Activated naive CD4-positive, alpha-beta T cell treated with anti-CD3 and anti-CD28 coated beads, Interleukin-2, amount 50 U/mL, for 72 hours (primary cell): ENCODE measurements at places on chromosomes 7 and 10. TPM values are rescaled to one million over a fixed set of nuclear protein-coding genes. Genes with fewer than 3 reads are reported as not detected.

The C10orf105 gene
- total RNA-seq: 0.45 TPM

The ITGB1 gene
- 74.7 TPM for total RNA-seq

The COL28A1 gene
- total RNA-seq: not detected

The EPHA1 gene
- total RNA-seq: 1.8 TPM

The SPDYE5 gene
- total RNA-seq: not detected

The COBL gene
- not detected for total RNA-seq

The EPC1 gene
- total RNA-seq: 28.3 TPM

The MSS51 gene
- total RNA-seq: 3.7 TPM

The MRPS17 gene
- 25.1 TPM for total RNA-seq

The KIAA1549 gene
- total RNA-seq: 1.1 TPM

The ITGB8 gene
- 0.02 TPM for total RNA-seq

The DPYSL4 gene
- total RNA-seq: 65.2 TPM

The CFAP58 gene
- 1.3 TPM for total RNA-seq

The CADPS2 gene
- total RNA-seq: not detected

The ANXA8L1 gene
- total RNA-seq: not detected

The TMEM229A gene
- not detected for total RNA-seq

The CYP2C18 gene
- 0.68 TPM for total RNA-seq

The VIPR2 gene
- 0.55 TPM for total RNA-seq

The MYPN gene
- total RNA-seq: not detected

The NUTM2A gene
- total RNA-seq: 0.49 TPM

The IFT22 gene
- total RNA-seq: 2.9 TPM

The LAMTOR4 gene
- 153 TPM for total RNA-seq

The OR2A12 gene
- total RNA-seq: not detected

The AGR2 gene
- not detected for total RNA-seq

The UBE2D1 gene
- 9.7 TPM for total RNA-seq

The TAS2R40 gene
- not detected for total RNA-seq

The RNLS gene
- 3.8 TPM for total RNA-seq

The PHYH gene
- 14.0 TPM for total RNA-seq

The ZP3 gene
- 19.2 TPM for total RNA-seq

The VPS37D gene
- total RNA-seq: not detected

The PBLD gene
- 1.7 TPM for total RNA-seq

The RET gene
- total RNA-seq: 0.45 TPM

The CALHM1 gene
- total RNA-seq: not detected

The LHFPL3 gene
- total RNA-seq: not detected

The TMEM270 gene
- not detected for total RNA-seq

The ACSL5 gene
- 29.4 TPM for total RNA-seq

The GIMAP8 gene
- 13.5 TPM for total RNA-seq

The GIMAP6 gene
- 35.9 TPM for total RNA-seq

The RBM20 gene
- 0.06 TPM for total RNA-seq

The GPRIN2 gene
- not detected for total RNA-seq

The ACTL6B gene
- total RNA-seq: not detected

The RASSF4 gene
- total RNA-seq: 4.1 TPM

The DGKB gene
- total RNA-seq: not detected

The CYP3A7 gene
- not detected for total RNA-seq
